ENCODE measurements at places on chromosomes 11 and 22.
A peak's percentile ranks its signal among the peaks of the same experiment; 100 is the strongest.

GRCh38 chr11:33842236-33842915 lies 49.5 kb downstream of the LMO2 start:
- DNase-seq: no peak

GRCh38 chr11:76824083-76824939 lies 36.4 kb upstream of the ACER3 start:
- peak; percentile 76 for DNase-seq

DNA sequence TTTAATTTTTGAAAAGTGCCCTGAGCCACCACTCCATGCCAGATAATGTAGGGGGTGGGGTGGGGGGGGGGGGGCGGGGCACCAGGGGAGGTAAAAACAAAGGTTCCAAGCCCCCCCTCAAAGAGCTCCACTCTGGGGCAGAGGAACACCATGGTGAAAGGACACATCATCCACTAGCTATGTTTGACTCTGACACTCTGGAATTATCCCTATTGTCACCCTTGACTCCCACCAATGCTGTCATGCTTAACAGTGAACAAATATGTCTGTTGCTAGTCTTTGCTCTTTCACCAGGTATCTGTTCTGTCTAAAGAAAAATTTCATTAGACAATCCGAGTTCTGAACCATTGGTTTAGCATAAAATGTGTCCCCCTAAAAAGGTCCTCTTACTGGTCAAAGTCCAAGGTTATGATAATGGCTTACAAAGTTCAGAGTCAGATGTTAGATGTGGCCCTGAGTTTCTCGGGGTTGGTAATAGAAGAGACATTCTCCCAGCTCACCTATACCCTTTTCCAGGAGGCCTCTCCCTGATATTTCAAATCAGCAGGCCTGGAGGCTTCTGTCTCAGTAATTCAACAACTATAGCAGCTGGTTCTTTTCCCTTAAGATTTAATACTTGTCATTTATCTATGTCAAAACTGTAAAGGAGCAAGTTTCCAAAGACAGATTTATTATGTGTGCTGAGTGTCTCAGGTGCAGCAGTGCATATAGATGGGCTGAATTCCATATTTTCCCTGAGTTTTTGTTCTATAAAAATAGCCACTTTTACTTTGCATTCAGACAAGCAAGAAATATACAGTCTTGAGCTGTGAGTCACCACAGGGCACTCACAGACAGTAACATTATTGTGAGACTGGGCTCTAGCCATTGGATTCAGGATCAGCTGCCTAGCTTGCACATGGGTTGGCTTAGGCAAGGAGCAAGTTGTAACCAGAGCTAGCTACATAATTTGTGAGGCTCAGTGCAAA lies 174.1 kb downstream of the CSNK2A3 start:
- DNase-seq: no peak

GRCh38 chr11:125239585-125240560 lies 75.3 kb downstream of the PKNOX2 start:
- DNase-seq: no peak

DNA sequence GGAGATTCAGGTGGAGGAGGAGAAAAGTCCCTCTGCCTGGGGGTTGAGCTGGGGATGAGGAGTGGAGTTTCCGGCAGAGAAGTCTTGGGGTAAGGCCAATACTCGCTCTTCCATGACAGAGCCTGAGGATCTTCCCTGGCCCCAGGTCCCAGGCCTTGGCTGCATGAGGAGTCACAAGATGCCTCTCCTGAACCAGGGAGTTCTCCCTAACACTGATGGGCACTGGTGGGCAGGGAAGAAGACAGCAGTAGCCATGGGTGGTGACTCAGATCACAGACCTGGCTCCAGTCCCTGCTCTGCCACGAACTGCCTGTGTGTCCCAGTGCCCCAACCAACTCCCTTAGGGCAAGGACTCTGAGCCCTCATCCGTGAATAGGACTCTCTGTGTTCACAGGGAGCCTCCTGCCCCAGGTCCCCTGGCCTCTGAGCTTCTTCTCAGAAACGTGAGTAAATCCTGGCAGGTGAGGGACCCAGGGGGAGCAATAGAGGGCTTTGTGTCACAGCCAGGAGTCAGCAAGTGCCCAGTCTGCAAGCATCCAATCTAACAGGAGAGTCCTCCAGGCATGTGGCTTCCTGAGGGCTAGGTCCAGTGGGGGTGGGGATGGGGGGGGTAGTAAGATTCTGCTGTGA lies 45.5 kb upstream of the FTH1 start:
- peak; percentile 51 for DNase-seq

DNA sequence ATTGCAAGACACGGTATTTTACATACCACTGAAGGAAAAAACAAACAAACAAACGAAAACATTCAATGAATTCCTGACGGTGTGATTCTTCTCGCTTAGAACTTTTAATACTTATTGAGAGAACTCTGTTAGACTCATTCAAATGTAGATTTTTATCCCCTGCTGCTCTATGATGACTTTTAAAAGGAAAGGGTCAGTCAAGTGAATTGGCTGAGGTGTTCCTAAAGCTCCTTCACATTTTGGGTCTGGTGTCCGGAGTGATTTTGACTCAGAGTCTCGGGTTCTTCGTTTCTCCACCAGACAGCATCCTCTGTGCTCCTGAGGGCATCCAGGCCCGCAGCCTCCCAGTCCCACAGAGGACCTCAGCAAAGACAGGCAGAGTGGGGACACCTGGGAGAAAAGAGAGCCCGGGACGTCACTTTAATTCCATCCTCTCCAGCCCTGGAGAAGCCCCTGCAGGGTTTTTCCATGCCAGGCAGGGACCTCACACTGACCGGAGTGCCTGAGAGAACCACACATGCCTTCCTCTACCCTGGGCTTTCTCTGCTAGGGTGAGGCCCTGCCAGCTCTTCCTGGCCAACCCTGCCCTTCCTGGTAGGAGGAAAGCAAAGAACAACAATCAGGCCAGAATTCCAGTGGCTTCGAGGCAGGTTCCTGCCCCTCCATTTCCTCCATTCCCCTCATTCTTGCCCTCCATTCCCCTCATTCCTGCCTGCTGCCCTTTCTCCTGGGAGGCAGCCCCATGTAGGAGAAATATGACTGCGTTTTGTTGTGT lies 1.4 kb upstream of the CSF2RB start:
- no peak for DNase-seq

- DNase-seq: no peak
These were observed 102.1 kb downstream of the C11orf91 start for GRCh38 chr11:33598426-33599069.

DNA sequence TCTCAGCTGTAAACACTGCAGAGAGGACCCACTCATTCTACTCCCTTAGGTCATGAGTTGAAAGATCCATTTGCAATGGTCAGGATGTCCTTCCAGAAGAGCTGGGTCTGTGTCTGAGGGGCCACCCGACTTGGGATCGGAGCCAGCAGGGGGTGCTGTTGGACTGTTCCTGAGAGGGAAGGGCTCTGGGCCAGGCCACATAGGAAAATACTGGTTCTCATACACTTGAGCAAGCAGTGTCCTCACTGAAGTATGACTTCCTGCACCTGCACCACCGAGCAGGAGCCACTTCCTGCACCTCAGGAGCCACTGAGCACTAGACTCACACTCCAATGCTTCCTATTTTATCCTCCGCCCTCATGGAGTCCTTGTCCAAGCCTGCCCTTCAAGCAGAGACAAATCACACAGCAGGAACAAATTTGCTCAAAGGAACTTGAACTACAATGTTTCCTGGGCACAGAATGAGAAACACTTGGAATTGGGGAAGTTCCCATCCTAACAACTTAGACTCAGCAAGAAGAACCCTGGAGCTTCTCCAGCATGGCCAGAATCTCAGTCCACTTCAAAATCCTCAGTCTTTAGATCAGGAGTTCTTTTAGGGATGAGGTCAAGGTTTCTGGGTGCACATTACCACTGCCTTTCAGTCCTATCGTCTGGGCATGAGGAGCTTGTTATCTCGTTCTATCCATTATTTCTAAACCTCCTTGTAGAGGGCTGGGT lies 36.6 kb upstream of the VPREB1 start:
- DNase-seq: peak; percentile 84
